ENCODE measurements at places on chromosomes 6 and 20. TPM values are rescaled to one million over a fixed set of nuclear protein-coding genes. Genes with fewer than 3 reads are reported as not detected.

DNA sequence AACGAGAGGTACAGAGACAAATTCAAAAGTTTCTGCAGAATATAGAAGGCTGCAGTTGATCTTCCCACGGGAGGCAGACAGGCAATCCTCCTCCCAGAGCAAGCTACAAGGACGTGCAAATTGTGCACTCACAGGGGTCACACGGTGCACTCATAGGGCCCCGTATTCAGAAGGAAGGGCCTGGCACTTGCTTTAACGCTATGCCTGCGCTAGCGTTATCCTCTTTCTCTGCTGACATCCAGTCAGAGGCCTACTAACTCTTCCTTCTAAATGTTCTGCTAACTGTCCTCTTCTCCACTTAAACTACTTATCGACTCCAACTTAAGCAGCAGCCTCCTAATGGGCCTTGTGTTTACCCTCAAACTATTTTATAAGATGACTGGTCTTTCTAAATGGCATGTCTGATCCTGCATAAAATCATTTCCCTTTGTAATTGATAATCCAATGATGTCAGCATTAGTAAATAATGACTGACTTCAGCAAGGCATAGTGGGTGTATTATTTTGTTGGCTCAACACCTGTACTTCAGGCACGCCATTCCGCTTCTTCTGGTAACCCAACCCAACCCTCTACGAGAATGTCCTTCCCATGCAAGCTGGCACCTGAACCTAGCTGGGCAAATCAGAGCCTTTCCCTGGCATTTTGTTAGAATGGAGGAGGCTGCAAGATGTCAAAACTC lies 2.2 kb downstream of the IFNGR1 start:
- no peak overlapping the region for H3K27ac ChIP-seq
- H3K4me1 ChIP-seq: peaks cover 12% of the 10 kb centered on the region
- no peaks in the 10 kb centered on the region for H3K27me3 ChIP-seq
- DNase-seq: no peak
- H3K4me3 ChIP-seq: peak overlapping the region; percentile 97
- no peaks in the 10 kb centered on the region for H3K36me3 ChIP-seq

DNA sequence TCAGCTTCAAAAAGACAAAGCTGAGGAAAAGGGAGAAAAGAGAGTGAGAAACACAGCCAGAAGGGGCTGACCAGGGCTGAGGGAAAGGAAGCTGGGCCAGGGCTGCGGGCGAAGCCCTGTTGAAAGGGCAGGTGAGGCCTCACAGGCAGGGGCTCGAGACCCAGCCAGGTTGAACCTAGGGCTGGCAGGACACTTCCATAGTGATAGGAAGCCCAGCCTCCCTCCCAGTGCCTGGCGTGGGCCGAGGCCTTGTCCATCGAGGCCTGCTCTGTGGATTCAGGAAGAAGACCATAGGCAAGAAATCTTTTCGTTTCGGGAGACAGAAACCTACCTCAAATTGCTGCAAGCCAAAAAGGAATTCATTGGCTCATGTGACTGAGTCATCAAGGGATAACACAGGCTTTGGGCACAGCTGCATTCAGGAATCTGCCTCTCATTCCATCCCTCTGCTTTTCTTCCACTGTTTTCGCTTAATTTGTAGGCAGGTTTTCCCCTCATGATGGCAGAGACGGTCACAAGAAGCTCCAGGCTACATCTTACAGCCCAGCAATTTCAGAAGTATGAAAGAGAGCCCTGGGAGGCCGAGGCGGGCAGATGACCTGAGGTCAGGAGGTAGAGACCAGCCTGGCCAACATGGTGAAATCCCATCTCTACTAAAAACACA lies 311.1 kb upstream of the SULF2 start:
- no peak overlapping the region for H3K4me3 ChIP-seq
- no peak overlapping the region for H3K27ac ChIP-seq
- DNase-seq: peak; percentile 25
- no peaks in the 10 kb centered on the region for H3K36me3 ChIP-seq
- H3K4me1 ChIP-seq: no peaks in the 10 kb centered on the region
- H3K27me3 ChIP-seq: no peaks in the 10 kb centered on the region

GRCh38 chr6:144519426-144519825 lies 234.3 kb downstream of the UTRN start:
- H3K27ac ChIP-seq: no peak overlapping the region
- peaks cover 2% of the 10 kb centered on the region for H3K36me3 ChIP-seq
- no peaks in the 10 kb centered on the region for H3K4me1 ChIP-seq
- H3K4me3 ChIP-seq: no peak overlapping the region
- no peaks in the 10 kb centered on the region for H3K27me3 ChIP-seq

DNA sequence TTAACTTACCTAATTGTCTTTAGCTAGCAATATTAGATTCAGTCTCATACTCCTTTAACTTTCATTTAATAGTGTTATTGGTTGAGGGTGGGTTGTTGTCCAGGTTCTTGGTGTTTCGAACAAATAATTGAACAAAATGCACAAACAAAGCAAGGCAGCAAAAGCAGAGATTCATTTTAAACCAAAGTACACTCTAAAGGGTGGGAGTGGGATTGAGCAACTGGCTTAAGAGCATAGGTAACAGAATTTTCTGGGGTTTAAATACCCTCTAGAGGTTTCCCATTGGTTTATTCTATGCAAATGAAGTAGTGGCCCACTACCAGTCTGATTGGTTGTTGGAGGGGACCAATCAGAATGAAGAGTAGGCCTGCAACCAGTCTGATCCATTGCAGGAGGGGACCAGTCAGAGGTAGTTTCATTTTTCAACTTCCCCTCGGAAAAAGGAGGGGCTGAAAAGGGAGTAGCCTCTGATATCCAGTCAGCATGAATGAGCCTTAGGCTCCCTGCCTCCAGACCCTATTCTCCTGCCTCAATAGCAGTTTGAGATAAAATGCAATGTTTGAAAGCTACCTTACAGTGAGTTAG lies 26.3 kb upstream of the RAB23 start:
- H3K4me3 ChIP-seq: no peak overlapping the region
- H3K27ac ChIP-seq: no peak overlapping the region
- DNase-seq: no peak
- no peaks in the 10 kb centered on the region for H3K36me3 ChIP-seq
- no peaks in the 10 kb centered on the region for H3K27me3 ChIP-seq
- H3K4me1 ChIP-seq: peaks cover 8% of the 10 kb centered on the region

GRCh38 chr6:42911171-42912021 lies 4.5 kb upstream of the PTCRA start:
- no peak overlapping the region for H3K27ac ChIP-seq
- no peaks in the 10 kb centered on the region for H3K36me3 ChIP-seq
- no peaks in the 10 kb centered on the region for H3K4me1 ChIP-seq
- DNase-seq: no peak
- H3K4me3 ChIP-seq: peak overlapping the region; percentile 37
- peaks cover 2% of the 10 kb centered on the region for H3K27me3 ChIP-seq

DNA sequence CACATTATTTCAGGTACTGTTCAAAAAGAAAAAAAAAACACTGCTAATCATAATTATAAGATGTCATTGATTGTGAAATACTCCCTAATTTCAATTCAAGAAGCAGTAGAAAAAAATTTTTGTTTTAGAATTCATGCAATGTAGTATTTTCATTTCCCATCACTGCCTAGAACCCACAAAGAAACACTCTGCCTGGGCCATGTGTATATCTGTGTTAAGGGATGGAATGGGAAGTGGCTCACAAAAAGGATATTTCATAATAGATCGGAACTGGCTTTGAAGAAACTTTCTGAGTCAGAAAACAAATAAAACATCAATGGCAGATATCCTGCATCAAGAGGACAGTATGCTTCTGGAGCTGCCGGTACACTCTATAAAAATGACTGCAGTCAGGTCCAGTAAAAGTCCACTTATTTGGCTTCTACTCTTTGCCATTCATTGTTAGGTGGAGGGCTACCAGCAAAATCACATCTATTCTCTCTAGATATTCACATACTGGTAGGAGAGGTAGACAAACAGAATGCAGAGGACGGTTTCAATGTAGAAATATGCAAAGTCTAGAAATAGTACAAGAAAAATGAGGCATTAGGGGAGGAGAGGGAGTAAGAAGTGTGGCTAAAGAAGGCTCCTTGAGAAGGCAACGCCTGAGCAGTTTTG lies 135.0 kb upstream of the TNFAIP3 start:
- peak; percentile 30 for DNase-seq
- no peaks in the 10 kb centered on the region for H3K36me3 ChIP-seq
- peaks cover 12% of the 10 kb centered on the region for H3K4me1 ChIP-seq
- no peak overlapping the region for H3K27ac ChIP-seq
- no peak overlapping the region for H3K4me3 ChIP-seq
- H3K27me3 ChIP-seq: no peaks in the 10 kb centered on the region

DNA sequence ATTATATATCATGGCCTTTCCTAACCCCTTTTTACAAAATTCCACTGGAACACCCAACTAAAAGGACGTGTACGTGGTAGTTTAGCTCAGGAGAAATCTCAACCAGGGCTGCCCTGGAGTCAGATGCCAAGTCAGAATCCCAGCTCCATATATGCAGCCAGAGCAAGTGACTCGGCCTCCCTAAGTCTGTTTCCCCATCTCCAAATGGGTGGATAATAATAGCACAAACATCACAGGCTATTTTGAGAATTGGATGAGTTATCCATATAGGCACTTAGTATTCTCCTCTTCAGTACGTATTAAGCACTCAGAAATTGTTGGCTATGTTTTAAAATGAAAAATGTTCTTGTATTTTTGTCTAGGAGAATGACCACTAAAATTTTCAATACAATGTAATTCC lies 481.5 kb downstream of the CD109 start:
- no peaks in the 10 kb centered on the region for H3K4me1 ChIP-seq
- H3K27me3 ChIP-seq: no peaks in the 10 kb centered on the region
- H3K36me3 ChIP-seq: no peaks in the 10 kb centered on the region
- no peak overlapping the region for H3K27ac ChIP-seq
- H3K4me3 ChIP-seq: no peak overlapping the region

GRCh38 chr6:96777113-96777512 lies 60.2 kb downstream of the GPR63 start:
- no peaks in the 10 kb centered on the region for H3K27me3 ChIP-seq
- H3K4me3 ChIP-seq: no peak overlapping the region
- H3K36me3 ChIP-seq: no peaks in the 10 kb centered on the region
- DNase-seq: no peak
- no peaks in the 10 kb centered on the region for H3K4me1 ChIP-seq

- no peaks in the 10 kb centered on the region for H3K27me3 ChIP-seq
- H3K27ac ChIP-seq: peak overlapping the region; percentile 97
- peaks cover 30% of the 10 kb centered on the region for H3K4me1 ChIP-seq
- DNase-seq: peak; percentile 41
These were observed 849 bp downstream of the GSTA4 start for GRCh38 chr6:52994031-52994838.

- H3K27me3 ChIP-seq: peaks cover 35% of the 10 kb centered on the region
- H3K4me1 ChIP-seq: no peaks in the 10 kb centered on the region
- no peak overlapping the region for H3K27ac ChIP-seq
- peak overlapping the region; percentile 84 for H3K4me3 ChIP-seq
- DNase-seq: no peak
These were observed 828 bp downstream of the ADGRB3 start for GRCh38 chr6:68635706-68636513.

- peak; percentile 95 for DNase-seq
- no peak overlapping the region for H3K4me3 ChIP-seq
- peak overlapping the region; percentile 42 for H3K27ac ChIP-seq
- no peaks in the 10 kb centered on the region for H3K36me3 ChIP-seq
- no peaks in the 10 kb centered on the region for H3K27me3 ChIP-seq
These were observed 8.4 kb upstream of the NUP153 start for GRCh38 chr6:17714879-17715851.

DNA sequence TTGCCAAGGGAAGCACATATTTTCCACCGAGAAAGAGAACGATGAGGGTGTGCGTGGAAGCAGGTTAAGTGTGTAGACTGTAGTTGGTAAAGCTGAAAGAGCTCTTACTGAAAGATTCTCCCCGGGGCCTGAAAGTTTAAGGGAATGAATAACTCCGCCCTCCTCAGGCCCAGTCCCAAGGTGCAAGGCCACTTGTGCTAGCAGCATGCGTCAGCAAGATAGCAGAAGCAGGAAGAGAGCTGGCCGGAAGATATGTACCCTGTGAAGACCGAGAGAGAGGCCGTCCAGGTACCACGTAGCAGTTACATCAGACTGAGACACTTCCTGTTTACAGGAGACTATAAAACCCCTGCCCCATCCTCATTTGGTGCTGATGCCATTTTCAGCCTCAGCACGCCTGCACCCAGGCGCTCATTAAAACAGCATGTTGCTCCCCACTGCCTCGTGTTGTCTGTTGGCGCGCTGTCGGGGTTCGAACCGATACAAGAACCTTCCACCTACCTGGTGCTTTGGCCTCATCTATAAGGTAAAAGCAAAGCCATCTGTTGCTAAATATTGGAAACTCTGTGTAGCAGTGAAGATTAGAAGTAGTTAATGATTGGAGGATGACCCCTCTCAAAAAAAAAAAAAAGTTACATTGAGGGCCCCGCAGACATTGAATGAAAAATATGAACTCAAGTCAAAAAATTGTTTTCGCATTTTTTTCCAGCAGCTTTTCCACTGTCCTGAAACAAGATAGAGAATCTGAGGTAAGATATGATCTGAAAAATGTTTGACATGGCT lies 18.6 kb upstream of the FAM135A start:
- DNase-seq: no peak
- peaks cover 8% of the 10 kb centered on the region for H3K4me1 ChIP-seq
- H3K36me3 ChIP-seq: no peaks in the 10 kb centered on the region
- H3K4me3 ChIP-seq: no peak overlapping the region
- no peak overlapping the region for H3K27ac ChIP-seq

DNA sequence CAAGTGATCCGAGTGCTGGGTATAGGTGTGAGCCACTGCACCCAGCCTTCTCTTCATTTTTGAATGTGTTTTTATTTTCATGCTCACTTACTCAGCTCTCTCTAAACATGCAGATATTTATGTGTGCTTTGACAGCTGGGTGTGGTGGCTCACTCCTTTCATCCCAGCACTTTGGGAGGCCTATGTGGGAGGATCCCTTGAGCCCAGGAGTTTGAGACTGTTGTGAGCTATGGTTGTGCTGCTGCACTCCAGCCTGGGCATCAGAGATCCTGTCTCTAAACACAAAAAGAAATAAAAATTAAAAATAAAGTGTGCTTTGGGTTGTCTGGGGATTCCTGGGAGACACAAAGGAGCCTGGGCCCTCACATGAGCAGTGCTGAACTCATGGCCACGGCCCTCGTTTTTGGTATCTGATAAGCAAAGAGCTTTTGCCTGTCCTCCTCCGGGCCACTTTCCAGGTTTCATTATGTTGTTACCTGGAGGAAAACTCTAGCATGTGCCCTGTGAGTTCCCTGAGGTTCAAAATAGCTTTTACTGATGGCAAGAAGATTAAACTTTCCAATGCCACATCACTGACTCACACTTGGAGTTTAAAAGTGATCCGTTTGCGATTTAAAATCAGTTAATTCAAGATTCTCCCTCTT lies 78.5 kb downstream of the CD164 start:
- no peak overlapping the region for H3K4me3 ChIP-seq
- no peak overlapping the region for H3K27ac ChIP-seq
- DNase-seq: no peak
- no peaks in the 10 kb centered on the region for H3K4me1 ChIP-seq
- no peaks in the 10 kb centered on the region for H3K36me3 ChIP-seq

GRCh38 chr6:45514454-45515230 lies 136.9 kb upstream of the SUPT3H start:
- peaks cover 14% of the 10 kb centered on the region for H3K36me3 ChIP-seq
- no peak for DNase-seq
- no peaks in the 10 kb centered on the region for H3K27me3 ChIP-seq
- H3K27ac ChIP-seq: no peak overlapping the region

GRCh38 chr6:161486361-161487216 lies 212.7 kb upstream of the AGPAT4 start:
- H3K4me3 ChIP-seq: no peak overlapping the region
- peaks cover 9% of the 10 kb centered on the region for H3K4me1 ChIP-seq

Gene ZC2HC1B
- not detected for total RNA-seq

Gene SLC12A5
- 15.2 TPM for total RNA-seq

Gene DEFB126
- not detected for total RNA-seq

Gene EGFL8
- total RNA-seq: 10.4 TPM

Gene FOXS1
- 26.0 TPM for total RNA-seq

Gene RIPPLY2
- not detected for total RNA-seq

Gene SYCP2L
- 6.4 TPM for total RNA-seq

Gene CFB
- total RNA-seq: 1.4 TPM

Gene SMLR1
- total RNA-seq: not detected

Gene MUC21
- total RNA-seq: not detected
